ENCODE measurements at places on chromosomes 12 and 14. TPM values are rescaled to one million over a fixed set of nuclear protein-coding genes. Genes with fewer than 3 reads are reported as not detected.

Gene PRPH
- total RNA-seq: not detected

Gene CD63
- total RNA-seq: 1,317 TPM

Gene STXBP6
- 11.5 TPM for total RNA-seq

DNA sequence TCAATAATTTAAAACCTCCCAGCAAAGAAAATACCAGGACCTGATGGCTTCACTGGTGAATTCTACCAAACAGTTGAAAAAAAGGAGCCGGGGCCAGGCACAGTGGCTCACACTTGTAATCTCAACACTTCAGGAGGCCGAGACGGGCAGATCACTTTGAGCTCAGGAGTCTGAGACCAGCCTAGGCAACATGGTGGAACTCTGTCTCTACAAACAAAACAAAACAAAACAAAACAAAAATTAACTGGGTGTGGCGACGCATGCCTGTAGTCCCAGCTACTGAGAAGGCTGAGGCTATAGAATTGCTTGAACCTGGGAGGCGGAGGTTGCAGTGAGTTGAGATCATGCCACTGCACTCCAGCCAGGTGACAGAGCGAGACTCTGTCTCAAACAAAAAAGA lies 13.7 kb upstream of the TROAP start:
- no peak for DNase-seq

GRCh38 chr14:55353686-55354467 lies 57.8 kb downstream of the ATG14 start:
- DNase-seq: no peak

DNA sequence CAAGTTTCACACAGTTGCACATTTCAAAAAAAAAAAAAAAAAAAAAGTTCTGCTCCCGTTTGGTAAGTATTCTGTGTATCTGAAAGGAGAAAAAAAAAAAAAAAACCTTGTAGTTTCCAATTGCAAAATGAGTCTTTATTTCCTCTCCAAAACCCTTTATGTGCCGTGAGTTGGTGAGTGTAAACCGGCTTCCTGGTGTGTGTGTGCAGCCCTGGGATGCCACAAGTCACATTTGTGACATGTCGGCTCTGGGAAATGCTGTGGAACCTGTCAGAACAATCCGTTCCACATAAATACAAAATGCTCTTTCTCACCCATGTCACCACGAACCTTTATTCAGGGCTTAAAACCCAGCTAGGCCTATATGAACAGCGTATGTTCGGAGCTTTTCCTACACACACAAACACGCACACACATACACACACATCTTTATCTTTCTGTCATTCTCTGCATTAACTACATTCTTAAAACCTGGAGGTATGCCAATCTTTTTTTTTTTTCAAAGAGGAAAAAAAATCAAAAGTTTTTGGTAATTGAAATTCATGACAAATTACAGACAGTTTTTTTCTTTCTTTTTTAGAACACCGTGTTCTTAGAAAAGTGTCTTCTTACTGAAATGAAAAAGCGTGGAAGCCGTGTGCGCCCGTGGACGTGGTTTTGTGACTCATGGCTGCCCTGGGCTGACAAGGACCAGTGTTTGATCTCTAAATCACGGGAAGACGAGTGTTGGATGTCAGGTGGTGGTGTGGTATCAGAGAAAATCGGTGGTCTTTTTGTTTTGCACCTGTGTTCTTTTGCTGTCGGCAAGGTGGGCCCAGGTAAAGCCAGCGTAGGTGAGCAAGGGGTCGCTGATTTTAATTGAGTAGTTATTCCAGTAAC lies 612.0 kb downstream of the VRK1 start:
- no peak for DNase-seq

Gene DLK1
- total RNA-seq: not detected

Gene DHRS7
- total RNA-seq: 49.8 TPM

Gene TEAD4
- 24.1 TPM for total RNA-seq

Gene NAA25
- 14.1 TPM for total RNA-seq

DNA sequence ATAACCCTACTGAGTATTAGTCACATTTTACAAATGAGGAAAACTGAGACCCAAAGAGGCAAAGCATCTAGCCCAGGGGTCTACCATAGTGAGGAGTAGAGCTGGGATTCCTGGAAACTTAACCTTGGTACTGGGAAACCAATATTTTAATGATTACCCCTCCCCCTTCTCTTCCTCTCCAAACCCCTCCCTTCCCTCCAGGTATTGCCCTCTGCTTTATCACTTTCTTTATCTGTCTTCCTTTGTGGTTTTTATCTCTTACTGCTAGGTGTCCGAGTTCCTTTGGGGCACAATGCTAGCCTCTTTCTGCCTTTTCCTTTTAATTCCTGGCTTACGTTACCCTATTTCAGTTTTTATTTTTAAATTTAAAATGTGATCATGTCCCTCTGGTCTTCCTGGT lies 2.8 kb downstream of the GABARAPL1 start:
- DNase-seq: no peak

DNA sequence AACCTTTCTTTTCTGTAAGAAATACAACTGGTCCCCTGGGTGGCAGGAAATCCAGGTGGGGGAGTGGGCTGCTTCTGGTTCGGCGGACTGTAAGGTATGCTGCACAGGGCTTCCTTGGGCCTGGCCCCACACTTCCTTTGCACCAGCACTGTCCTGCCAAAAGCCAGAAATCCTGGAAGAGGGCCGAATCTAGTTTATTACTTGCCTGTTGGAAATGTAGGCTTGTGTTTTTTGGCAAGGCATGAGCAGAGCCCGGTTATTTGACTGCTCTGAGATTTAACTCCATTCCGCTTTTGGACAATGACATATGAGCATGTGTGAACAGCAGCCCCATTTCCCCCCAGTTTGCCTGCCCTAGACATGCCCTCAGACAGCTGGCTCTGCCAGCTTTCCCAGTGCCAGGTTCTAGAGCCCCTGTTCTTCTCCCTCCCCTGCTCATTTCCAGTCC lies 86.6 kb downstream of the BORCS5 start:
- no peak for DNase-seq

Gene TSPAN31
- total RNA-seq: 21.5 TPM

Gene CLEC4D
- total RNA-seq: not detected

Gene KLHL33
- not detected for total RNA-seq

Measured in chondrocyte (in vitro differentiated cells).